HepG2 (cell line): ENCODE measurements at places on chromosomes 7 and 10. TPM values are rescaled to one million over a fixed set of nuclear protein-coding genes. Genes with fewer than 3 reads are reported as not detected.

DNA sequence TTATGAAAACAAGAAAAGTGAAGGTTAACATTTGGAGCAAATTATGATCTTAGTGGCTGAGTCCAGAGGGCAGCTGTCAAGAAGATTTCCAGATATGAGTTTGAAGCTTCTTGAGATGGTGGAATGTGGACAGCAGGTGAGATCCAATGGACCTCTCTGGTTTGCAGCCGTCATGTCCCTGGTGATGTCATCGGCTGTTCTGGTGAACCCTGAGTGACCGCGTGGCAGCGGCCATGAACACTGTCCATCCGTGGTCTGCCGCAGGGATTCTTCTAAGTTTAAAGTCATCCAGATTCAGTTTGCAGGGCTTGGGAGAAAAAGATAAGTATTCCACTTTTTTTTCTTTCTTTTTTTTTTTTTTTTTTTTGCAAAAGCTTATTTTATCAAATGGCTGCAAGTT lies 15.8 kb upstream of the VIPR2 start:
- no peak for DNase-seq

DNA sequence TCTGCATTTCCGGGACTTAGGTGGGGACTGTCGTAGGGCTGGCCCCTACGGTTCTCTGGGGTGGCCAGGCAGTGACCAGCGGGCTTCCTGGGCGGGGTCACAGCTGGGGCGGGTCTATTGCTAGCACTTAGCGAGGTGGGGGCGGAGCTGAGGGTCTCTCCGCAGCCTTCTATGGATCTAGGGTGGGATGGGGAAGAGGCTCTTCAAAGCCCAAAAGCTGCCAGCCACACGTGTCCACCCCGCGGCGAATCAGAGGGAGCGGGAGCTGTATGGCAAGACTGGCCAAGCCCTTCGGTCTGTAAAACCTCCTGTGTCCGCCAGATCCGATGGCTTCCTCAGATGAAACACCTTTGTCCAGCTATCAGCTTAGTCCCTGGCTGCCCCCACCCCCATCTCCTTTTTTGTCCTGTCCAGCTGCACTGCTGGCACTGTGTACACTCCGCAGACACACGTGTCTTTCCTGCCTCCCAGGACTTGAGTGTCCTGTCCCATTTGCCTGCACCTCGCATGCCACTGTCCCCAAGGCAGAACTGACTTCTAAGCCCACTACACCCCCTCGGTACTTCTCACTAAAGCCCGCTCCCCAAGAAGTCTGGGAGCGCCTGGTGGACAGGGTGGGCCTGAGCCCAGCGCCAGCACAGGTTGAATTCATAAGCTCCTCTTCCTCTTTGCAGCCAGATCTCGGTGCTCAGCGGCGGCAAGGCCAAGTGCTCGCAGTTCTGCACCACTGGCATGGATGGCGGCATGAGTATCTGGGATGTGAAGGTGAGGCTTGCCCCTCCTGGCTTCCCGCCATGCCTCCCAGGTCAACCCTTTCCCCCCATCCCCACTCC lies 14.8 kb downstream of the PDAP1 start:
- no peak for DNase-seq

LOXL4 gene
- total RNA-seq = 3.8 and 8.8 TPM in 2 replicates

GRCh38 chr10:116892907-116893685 lies 43.8 kb downstream of the ENO4 start:
- DNase-seq = no peak
